ENCODE measurements at places on chromosomes 1 and 21. TPM values are rescaled to one million over a fixed set of nuclear protein-coding genes. Genes with fewer than 3 reads are reported as not detected.

- DNase-seq = no peak
These were observed 42.5 kb upstream of the POGK start for GRCh38 chr1:166796620-166797236.

DNA sequence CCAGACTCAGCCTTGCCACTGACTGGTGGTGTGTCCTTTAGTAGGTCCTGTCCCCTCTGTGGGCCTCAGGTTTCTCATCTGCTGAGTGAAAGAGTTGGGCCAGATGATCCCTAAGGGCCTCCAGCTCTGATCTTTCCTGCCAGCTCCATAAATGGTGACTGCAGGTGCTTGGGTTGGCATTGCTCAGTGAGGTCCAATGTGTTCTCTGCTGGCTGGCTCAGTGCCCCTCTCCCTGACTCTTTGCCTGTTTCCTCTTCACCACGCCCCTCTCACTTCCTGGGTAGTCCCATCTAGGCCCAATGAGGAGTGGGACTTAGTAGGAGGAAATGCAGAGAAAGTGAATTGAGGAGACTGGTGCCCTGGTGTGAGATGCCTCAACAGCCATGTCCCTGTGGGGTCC lies 36.6 kb downstream of the UBE2T start:
- no peak for DNase-seq

- DNase-seq = no peak
These were observed at the start of gene SYNC for GRCh38 chr1:32702599-32703478. Gene SYNC, minus strand, starts transcription at chr1:32702770. Its CDS starts 110 bp downstream, at chr1:32702660.

DNA sequence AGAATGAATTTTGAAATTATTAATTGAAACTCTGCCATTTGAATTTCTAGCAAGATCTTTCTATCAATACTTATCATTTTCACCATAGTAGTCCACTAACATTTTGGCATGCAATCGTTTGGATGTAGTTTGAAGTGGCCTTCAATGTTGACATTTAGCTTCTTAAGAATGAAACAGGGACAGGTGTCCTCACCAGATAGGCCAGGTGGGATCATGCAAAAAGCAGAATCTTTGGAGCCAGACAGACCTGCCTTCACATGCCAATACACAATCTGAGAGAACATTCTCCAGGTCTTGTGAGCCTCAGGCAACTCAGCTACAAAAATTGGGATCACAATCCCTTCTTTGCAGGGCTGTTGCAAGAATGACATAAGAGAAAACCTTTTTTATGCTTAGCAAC lies 18.3 kb upstream of the HSPA13 start:
- no peak for DNase-seq

GRCh38 chr1:222824641-222825040 lies 9.8 kb downstream of the DISP1 start:
- DNase-seq = no peak

GRCh38 chr1:29709704-29710280 lies 473.5 kb downstream of the PTPRU start:
- DNase-seq = peak; percentile 69

- no peak for DNase-seq
These were observed 15.0 kb upstream of the F5 start for GRCh38 chr1:169601096-169601881.

DNA sequence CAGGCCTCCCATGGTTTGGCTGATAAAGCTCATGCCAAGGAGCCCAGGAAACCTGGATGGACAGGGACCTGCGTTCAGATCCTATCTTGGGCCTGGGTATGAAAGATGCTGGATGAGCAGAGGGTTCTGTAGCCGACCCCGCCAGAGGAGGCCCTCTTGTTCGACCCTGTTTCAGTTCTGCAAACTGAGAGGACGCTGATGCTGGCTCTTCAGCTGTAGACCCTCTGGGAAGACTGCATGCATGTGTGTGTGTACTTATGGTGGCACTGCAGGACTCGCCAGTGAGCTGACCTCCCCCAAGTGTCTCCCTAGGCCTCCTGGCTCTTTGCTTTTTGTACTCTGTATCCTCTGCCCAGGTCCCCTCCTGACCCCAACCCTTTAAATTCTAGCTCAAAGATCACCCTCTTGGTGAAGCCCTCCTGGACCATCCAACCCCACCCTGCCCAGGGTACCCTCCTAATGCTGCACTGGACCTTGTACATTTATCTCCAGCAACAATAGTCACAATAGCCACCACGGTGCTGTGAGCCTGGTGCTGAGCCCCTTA lies 1.6 kb downstream of the EPS8L3 start:
- no peak for DNase-seq

- no peak for DNase-seq
These were observed 178.5 kb upstream of the DEPDC1 start for GRCh38 chr1:68675336-68675735.

Gene NCAM2
- 2.2 TPM for total RNA-seq

GRCh38 chr1:87091425-87091824 lies 177.0 kb downstream of the HS2ST1 start:
- no peak for DNase-seq

Gene ADAMTS5
- 0.05 TPM for total RNA-seq

GRCh38 chr1:26574018-26574417 lies 44.5 kb downstream of the RPS6KA1 start:
- DNase-seq = no peak

DNA sequence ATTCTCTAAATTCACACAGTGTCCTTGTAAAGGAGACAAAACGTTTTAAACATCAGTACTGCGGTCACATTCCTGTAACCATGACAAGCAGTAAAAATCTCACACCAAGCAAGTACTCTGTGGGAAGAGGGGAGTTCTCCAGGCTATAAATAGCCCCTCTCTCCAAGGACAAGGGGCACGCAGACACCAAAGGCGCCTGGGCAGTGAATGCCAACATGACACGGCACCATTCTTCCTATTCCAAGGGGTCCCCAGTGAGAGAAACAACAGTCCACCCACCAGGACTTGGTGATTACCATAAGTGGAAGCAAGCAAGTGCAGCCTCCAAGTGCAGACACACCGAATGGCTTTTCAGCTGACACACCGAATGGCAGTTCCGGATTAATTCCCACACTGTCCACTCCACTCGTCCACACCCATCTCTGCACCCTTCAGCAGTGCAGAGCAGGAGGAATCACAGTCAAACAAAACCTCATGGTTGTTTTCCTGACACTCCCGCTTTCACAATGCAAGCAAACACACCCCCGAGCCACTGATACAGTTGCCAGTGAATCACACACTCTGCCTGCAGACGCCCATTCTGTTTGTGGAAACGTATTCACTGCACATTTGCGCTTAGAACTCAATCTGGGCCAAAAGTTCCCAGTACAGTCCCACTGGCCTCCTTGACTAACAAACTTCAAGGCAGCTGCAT lies 1.8 kb downstream of the PTTG1IP start:
- no peak for DNase-seq

GRCh38 chr1:2358651-2359640 lies 32.4 kb downstream of the MORN1 start:
- DNase-seq = no peak

GRCh38 chr1:17639703-17640340 lies 100.3 kb downstream of the ARHGEF10L start:
- no peak for DNase-seq

DNA sequence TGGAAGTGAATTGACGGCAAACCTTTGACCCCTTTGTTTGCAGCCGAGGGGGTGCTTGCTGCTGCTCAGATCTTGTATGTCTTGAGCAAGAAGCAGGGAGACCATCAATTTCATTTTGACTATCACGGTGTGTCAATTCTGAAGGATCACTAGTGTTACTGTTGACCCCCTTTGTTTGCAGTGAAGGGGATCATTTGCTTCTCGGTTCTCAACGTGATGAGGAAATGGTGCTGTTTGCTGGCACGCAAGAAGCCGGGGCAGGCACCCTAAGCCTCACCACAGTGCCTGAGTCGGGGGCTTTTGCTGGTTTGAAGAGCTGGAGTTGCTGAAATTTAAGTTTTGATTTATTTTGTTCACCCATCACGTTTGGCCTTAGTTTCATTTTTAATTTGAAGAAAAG lies 7.5 kb downstream of the RBM15 start:
- DNase-seq = no peak

Gene DMRTB1
- total RNA-seq = not detected

GRCh38 chr1:91763252-91763651 lies 122.7 kb downstream of the TGFBR3 start:
- DNase-seq = no peak

DNA sequence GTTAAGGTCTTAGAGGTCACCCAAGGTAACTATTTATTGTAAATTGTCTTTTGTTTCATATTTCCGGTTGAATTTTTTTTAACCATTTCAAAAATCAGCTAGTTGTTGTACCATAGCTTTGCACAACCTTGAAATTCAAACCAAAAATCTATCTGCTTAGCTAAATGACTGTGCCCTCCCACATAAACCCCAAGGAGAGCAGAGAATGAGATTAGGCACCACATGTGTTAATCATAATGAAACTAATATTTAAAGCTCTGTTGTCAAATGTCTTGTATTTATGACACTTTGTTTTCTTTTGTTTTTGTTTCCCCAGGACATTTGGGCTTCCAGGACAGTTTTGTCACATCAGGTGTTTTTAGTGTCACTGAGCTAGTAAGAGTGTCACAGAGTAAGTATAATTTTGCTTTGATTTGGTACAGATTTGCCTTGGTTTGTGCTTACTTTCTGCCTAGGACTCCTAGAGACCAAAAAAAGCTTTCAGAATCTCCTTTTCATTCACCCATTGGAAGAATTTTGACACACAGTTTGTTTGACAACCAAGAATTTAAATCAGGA lies 249.9 kb downstream of the NFIA start:
- DNase-seq = no peak
